ENCODE measurements at places on chromosomes 2 and 18.

DNA sequence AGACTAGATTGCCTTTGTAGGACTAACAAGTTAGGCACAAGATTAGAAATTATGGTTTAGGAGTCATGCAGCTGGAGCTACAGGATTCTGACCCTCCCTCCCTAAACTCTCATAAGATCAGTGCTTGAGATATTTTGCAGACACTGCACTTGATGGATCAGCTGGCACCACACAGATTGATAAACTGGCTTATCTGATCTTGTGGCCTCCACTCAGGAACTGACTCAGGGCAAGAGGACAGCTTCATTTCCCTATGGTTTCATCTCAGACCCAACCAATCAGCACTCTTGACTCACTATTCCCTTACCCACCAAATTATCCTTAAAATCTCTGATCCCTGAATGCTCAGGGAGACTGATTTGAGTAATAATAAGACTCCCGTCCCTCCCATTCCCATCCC lies 152.3 kb downstream of the DIS3L2 start:
- no peak for DNase-seq

GRCh38 chr2:140851258-140851981 lies 1279.4 kb downstream of the LRP1B start:
- DNase-seq: no peak

DNA sequence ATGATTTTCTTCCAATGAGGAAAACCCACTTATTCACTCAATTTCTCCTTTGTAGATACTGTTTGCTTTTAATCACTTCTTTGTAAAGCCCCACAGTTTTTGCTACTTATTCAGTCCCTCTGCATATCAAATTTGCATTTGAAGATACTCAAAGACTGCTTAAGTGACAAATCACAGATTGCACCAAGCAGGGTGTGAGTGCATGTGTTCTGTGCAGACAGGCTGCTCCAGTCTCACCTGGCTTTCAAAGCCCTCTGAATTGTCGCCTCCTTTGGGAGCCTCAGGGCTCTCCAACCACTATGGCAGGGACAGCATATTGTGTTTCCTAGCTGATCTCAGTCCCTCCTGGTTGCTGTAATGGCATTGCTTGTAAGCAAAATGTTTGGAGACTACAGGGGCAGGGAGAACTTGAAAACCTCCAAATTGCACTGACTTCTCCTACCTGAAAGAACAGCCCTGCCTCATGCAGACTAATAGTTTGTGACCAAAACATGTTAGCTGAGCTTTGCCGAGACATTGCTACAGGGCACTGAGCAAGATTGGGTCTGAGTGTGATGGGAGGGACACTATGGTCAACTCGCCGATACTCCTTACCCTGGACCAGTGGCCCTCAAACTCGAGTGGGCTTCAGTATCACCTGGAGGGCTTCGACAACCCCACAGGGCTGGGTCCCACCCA lies 96.8 kb downstream of the POLE4 start:
- DNase-seq: no peak

DNA sequence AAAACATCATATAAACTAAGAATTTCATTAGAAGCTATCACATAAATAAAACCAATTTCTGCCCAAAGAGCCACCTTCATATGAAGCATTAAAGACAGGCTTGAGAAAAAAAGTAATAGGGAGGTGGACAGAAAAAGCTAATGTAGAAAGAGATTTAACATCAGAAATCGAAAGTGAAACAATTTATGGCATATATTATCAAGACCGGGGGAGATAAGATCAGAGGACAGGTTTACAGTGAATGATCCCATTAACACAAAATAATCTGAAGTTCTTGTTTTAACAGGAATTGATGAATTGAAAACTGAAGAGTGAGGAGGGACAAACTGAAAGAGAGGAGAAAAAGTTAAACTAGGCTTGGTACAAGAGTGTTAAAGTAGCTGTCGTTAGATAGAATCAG lies 786.3 kb upstream of the FSHR start:
- DNase-seq: no peak

- no peak for DNase-seq
These were observed 276.9 kb downstream of the CAMKMT start for GRCh38 chr2:44638649-44639048.

DNA sequence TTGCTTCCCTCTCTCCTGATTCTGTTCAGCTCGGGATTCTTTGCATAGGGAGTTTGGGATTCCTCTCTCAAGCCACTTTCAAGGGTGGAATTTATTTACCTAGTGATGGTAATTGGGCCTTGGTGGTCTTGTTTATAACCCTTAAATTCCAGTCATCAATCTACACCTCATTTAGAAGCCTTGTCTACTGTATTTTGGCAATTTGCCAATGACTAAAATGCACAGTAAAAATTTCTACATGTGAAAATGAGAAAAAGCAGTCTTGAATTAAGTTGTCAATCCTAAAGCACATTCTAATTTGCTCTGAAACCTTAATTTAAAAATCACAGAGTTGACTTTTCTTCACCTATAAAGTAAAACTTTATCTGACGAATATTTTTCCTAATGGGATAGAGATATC lies 749.2 kb upstream of the CRIM1 start:
- DNase-seq: no peak

Data from substantia nigra (tissue), 51 donors.